ENCODE measurements at places on chromosomes 5 and 9.

DNA sequence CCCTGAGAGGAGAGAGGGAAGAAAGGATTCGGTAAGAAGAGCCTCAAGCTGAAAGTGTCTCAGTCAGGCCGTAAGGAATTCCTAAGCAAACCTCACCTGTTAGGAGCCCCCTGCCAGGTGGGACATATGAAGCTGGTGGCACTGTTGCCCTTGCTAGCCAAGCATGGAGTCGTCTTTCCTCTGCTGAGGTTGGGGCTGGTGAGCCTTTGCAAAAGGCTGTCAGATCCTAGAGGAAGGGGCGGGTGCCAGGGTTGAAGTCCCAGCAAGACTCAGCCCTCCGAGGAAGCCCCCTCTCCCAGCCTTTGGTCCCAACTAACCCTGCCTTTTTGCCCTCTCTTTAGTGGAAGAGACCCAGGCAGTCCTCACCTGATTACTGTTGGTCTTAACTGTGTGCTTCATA, 5.5 kb upstream of the SMIM32 start:
- no peak for DNase-seq

- peak; percentile 21 for DNase-seq
Observed at GRCh38 chr9:115349542-115349941, 231.6 kb upstream of the TNC start.

- DNase-seq: no peak
Observed at GRCh38 chr9:15225564-15226126, 81.4 kb downstream of the TTC39B start.

- no peak for DNase-seq
Observed at GRCh38 chr9:95458666-95459065, 58.1 kb downstream of the PTCH1 start.

- peak; percentile 99 for DNase-seq
Observed at GRCh38 chr9:14993061-14993800, 83.0 kb upstream of the FREM1 start.

DNA sequence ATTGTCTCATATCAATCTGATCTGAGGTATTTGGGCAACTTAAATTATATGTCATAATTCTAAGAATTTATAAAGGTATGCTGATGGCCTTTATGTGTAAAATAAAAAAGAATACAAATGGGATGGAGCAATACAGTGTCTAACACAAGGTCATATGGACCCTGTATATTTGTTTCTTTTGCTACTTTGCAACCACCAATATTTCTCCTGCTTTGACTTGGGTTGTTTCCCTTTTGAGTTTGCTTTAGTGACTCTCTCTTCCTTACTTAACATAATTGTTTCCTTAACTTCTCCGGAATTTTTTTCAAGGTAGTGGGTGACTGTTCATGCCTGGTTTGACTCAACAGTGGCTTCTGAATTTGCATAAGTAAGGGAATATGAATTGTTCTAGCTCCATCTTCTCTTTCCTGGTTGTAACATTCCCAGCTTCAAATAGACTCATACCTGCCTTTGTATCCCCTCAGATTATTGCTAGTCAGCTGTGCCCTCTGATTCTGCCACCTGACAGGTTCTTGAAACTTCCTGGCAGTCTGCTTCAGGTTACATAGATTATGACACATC, 30.2 kb upstream of the ANXA1 start:
- DNase-seq: no peak

DNA sequence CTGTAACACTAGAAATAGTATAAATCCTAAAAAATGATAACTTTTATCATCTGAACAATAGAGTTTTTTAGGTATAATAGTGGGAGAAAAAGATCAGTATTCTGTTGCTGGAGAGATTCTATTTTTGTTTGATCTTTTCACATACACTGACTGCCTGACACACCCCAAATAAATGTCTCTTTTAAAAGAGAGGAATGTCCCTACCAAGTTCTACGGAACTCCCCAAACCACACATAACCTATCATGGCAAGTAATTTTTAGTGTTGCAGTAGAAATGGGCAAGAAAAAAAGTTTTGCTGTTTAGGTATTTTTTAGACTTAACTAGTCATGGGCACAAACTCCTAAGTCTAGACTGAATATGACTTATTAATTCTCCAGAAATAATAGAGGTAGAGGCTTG, 139.1 kb downstream of the ELAVL2 start:
- DNase-seq: no peak

- no peak for DNase-seq
Observed at GRCh38 chr5:172506251-172506650, 51.9 kb upstream of the SH3PXD2B start.

DNA sequence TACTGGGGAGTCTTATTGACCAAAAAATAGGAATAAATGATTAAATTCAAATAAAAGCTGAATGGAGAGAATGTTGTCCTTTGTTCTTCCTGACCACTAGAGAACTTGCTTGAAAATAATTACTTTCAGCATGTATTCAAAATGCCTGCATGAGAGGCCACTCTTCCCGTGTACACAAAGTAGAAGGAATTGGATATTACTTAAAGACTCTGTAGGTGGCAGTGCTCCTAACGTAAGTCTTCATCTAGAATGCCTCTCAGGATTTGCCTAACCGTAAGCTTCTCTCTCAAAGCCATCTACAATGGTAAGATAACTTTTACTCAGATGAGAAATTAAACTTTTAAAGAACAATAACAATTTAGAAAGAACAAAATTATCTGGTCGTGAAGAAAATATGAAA, 620.0 kb upstream of the CCNG1 start:
- no peak for DNase-seq

GRCh38 chr5:181217111-181217802, 5.8 kb upstream of the TRIM41 start:
- peak; percentile 86 for DNase-seq

- no peak for DNase-seq
Observed at GRCh38 chr5:35417040-35417439, 186.8 kb upstream of the PRLR start.

- DNase-seq: no peak
Observed at GRCh38 chr5:167511-167910, 23.8 kb upstream of the LRRC14B start.

GRCh38 chr5:148633067-148633377, 21.3 kb downstream of the HTR4 start:
- DNase-seq: no peak

GRCh38 chr9:106961623-106962022, 98.7 kb downstream of the ZNF462 start:
- peak; percentile 30 for DNase-seq

- peak; percentile 35 for DNase-seq
Observed at GRCh38 chr9:97695995-97696802, 941 bp downstream of the XPA start.

DNA sequence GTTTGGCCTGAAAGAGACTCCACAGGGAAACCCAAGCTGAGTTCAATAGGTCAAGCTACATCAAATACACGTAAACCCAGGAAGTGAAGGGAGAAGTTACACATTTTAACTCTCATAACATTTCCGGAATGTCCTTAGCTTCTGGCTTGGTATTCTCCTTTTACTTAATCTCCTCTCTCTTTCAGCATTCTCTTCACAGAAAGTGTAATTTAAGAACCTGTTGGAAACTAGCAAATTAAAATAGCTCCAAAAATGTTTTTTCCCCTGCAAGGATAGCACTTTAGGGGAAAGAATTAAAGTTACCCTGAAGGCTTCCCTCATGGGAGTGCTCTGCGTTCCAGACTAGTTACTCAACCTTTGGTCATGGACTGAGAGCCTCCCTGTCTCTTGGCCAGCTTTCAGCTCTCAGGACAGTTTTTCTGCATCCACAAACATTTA, 292.7 kb upstream of the TARS1 start:
- peak; percentile 96 for DNase-seq

- peak; percentile 59 for DNase-seq
Observed at GRCh38 chr5:55232271-55232984, 980 bp downstream of the CCNO start.

DNA sequence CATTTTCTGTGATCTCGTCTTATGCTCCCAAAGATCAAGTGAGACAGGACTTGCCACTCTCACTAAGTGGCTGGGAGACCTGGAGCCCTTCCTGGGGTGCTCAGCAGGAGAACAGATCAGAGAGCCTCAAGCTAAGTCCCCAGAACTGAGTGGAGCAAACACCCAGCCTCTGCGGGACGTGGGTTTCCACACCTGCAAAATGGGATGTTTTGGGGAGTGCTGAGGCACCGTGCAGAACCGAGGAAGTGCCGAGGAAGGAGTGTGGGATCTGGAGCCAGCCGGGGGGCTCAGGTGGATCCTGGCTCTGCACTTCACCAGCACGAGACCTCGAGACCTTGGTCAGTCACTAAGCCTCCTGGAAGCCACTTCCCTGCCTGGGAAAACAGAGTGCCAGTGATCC, 166.0 kb downstream of the DAB2IP start:
- DNase-seq: no peak

DNA sequence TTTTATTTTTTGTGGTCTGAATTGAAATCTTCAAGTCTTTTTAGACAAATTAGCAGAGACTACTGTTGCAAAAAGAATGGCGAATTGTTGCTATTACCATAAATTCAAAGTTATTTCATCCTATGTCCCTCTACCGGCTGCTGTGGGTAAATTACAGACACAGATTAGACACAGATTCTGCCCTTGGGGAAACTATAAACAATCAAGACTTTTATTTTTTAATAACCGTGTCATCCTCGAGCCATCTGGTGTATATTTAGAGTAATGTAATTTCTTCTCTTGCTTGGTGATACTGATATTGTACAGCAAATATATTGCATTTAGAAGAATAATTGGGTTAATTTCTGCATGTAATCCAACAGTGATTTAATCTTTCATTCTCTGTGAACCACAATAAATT, 228.0 kb upstream of the ADAMTSL1 start:
- DNase-seq: peak; percentile 53

DNA sequence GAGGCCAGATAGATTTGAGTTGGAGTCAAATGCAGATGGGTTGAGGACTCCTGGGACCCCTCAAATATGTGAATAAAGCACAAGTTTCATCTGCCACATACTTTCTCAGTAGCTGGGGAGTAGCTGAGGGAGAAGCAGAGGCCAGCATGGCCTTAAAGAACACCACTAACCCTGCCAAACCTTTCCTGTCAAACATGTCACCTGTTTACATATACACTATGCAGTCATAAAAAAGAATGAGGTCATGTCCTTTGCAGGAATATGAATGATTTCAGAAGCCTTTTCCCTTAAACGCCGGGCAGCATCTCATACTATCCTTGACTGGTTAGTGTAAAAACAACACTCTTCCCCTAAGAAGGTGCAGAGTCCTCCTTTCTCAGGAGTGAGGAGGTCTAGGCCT, 25.2 kb upstream of the HSD17B4 start:
- DNase-seq: no peak

- peak; percentile 52 for DNase-seq
Observed at GRCh38 chr5:137078171-137078665, 420.9 kb downstream of the SPOCK1 start.

DNA sequence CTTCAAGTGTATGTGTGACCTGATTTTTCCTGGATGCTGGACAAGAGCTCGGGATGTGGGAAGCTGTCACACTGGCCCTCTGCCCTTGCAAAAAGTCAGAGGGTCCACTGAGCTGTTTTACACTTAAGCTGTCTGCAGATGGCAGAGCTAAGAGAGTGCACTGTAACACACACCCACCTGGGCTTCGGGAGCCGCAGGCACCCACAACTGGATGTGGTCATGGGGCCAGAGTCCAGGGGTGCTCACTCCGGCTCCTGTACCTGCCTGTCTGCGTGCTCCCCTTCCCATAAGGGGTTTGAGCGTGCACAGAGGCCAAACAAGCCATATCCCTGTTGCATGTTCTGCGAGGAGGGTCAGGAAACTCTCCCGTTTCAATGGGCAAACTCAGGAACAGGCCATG, 82.5 kb downstream of the LRRC70 start:
- DNase-seq: no peak

DNA sequence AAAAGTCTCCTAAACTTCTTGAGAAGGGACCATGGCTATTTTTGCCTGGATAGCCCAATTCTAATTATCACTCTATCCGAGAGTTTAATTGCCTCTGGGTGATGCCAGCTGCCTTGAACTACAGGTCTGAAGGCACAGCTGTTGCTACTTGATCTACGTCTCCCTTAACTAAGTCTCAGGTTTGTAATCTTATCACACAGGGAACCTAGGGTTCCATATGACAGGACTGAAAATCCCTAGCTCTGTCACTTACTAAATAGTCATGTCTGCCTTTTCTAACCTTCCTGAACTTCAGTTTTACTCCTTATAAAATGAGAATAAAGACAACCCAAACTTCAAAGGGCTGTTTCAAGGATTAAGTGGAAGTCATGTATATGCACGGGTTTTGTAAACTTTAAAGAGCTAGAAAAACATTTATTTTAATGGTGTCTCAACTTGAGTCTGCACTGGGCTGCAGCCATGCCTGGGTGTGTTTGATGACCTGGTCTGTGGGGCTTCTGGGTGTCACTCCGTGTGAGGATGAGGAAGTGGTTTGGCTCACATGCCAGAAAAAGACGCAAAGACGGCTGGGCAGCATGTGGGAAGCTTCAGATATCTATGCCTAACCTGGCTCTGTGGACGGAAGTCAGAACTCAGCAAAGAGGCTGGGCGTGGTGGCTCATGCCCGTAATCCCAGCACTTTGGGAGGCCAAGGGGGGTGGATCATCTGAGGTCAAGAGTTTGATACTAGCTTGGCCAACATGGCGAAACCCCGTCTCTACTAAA, 129.3 kb upstream of the SLC44A1 start:
- DNase-seq: no peak

DNA sequence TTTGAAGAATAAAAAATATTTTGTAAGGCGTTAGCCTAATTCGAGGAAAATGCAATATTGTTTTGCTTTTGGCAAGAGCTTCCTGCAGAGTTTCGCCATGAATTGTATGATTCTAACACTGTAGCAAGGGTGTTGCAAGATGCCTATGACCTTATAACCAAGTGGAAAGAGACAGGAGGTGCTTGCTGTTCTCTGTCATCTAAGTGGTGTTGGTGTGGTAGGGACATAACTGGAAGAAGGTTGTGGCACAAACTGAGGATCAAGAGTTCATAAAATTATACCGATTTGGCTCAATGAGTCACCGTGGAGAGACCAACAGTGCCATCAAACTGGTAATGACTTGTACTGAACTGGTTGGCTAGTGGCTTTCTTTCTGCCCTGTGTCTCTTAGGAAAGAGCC, 6.3 kb downstream of the STC2 start:
- peak; percentile 80 for DNase-seq

DNA sequence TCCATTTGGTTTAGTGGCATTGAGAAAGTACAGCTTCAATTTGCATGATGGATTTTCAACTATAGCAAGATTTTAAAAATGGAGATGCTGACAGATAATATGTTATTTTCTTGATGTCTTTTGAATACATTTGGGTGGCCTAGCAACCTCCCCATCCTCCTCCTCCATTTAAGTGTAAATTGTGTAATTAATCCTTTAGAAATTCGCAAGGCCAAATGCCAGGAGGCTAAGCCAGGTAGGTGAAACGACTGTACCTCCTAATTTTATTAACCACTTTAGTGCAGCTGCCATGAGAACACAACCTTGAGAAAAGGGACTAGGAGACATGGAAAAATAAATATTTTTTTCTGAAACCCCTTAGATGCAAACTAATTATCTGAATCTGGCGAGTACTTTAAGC, 248.8 kb downstream of the MRPS30 start:
- no peak for DNase-seq
